ENCODE measurements at places on chromosomes 6 and 20. TPM values are rescaled to one million over a fixed set of nuclear protein-coding genes. Genes with fewer than 3 reads are reported as not detected.

Gene PPT2
- 31.1 TPM for total RNA-seq

GRCh38 chr20:53828088-53828681, 234.5 kb upstream of the ZNF217 start:
- peak overlapping the region; percentile 97 for H3K27ac ChIP-seq
- DNase-seq = peak; percentile 83
- peak overlapping the region; percentile 22 for H3K4me3 ChIP-seq
- H3K36me3 ChIP-seq = no peaks in the 10 kb centered on the region

- H3K36me3 ChIP-seq = no peaks in the 10 kb centered on the region
- no peak overlapping the region for H3K4me3 ChIP-seq
Observed at GRCh38 chr6:13678255-13678983, 33.2 kb downstream of the RANBP9 start.

GRCh38 chr6:150175586-150176151, 32.8 kb downstream of the PPP1R14C start:
- H3K4me3 ChIP-seq = no peak overlapping the region
- H3K4me1 ChIP-seq = no peaks in the 10 kb centered on the region
- DNase-seq = no peak
- no peaks in the 10 kb centered on the region for H3K36me3 ChIP-seq
- H3K27ac ChIP-seq = no peak overlapping the region
- H3K27me3 ChIP-seq = no peaks in the 10 kb centered on the region

DNA sequence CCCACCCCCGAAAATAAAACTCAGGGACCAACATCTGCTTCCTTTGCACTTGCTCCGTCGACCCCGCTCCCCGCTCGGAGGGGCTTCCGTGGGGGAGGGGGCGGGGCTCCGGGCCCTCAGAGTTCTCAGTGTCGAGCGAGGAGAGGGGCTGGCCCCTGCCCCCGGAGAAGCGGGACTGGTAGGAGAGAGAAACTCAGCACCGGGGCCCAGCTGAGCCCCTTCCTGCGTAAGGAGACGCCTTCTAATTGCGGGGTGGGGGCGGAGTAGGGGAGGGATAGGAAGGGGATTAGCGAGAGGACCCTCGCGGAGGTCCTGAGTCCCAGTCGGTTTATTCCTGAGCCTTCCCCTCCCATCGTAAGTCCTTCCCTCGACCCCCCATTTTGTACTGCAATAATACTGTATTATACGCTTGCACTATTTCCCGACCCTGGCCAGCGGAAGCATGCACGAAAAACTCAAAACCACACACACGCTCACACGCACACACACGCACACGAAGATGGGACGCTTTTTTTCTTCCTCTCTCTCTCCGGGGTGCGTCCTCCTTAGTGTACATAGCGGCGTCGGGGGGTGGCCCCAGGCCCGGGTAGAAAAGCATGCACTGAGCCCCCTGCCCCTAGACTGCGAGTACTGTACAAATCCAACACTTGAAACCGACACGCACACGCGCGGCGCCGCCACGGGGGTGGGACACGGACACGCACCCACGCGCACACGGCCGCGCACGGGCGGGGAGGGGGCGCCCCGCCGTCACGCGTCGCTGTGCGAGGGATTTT, 22.1 kb upstream of the SLC22A7 start:
- DNase-seq = no peak
- H3K36me3 ChIP-seq = no peaks in the 10 kb centered on the region

DNA sequence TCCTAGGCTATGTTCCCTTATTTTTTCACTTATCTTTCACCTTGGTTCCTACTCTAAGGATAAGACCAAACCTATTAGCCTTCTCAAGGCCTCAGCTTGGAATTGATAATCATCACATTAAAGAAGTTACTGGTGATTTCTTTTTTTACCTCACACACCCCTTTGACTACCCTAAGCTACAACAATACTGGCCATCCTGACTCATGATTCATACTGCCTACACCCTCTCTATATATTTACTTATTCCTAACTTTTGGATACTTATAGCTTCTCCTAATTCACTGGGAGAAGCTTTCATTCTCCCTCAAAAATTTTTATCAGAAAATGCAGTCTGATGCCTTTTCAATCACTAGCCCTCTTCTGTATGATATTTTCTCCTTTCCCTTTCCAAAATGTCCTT, 256.1 kb downstream of the TBX18 start:
- DNase-seq = no peak
- no peaks in the 10 kb centered on the region for H3K36me3 ChIP-seq
- H3K4me3 ChIP-seq = no peak overlapping the region

- H3K27ac ChIP-seq = no peak overlapping the region
- H3K27me3 ChIP-seq = no peaks in the 10 kb centered on the region
- no peak for DNase-seq
- H3K36me3 ChIP-seq = no peaks in the 10 kb centered on the region
- H3K4me3 ChIP-seq = no peak overlapping the region
Observed at GRCh38 chr20:820323-820953, 13.1 kb upstream of the FAM110A start.

Gene PLN
- total RNA-seq = 170 TPM

- no peaks in the 10 kb centered on the region for H3K4me1 ChIP-seq
- no peaks in the 10 kb centered on the region for H3K27me3 ChIP-seq
- no peak overlapping the region for H3K4me3 ChIP-seq
- no peak overlapping the region for H3K27ac ChIP-seq
- DNase-seq = no peak
Observed at GRCh38 chr6:20791944-20792343, 257.7 kb downstream of the CDKAL1 start.

- peak; percentile 83 for DNase-seq
- peak overlapping the region; percentile 64 for H3K27ac ChIP-seq
- H3K4me1 ChIP-seq = no peaks in the 10 kb centered on the region
- peak overlapping the region; percentile 23 for H3K4me3 ChIP-seq
- H3K36me3 ChIP-seq = no peaks in the 10 kb centered on the region
Observed at GRCh38 chr6:41428336-41428995, 93.1 kb downstream of the NCR2 start.

Gene ZC3H12D
- 0.40 TPM for total RNA-seq

DNA sequence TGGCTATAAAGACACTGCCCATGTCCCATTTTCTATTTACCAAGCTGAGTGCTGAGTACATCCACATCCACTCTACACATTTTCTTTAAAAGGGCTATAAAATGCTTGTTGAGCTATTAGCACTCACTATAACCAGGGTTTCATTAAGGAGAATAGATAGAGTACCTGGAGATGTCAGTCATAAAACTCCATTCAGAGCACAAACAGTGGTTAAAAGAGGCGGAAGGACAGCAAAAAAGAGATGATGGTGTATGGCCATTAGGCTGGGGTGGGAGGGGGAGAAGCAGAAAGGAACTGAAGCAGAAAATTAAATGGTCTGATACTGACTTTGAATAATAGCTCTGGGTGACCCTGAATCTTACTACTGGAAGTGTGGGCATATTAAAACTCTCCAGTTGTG, 609.9 kb upstream of the MAP3K7 start:
- no peaks in the 10 kb centered on the region for H3K4me1 ChIP-seq
- H3K27ac ChIP-seq = no peak overlapping the region
- no peaks in the 10 kb centered on the region for H3K27me3 ChIP-seq
- H3K36me3 ChIP-seq = no peaks in the 10 kb centered on the region
- no peak overlapping the region for H3K4me3 ChIP-seq
- no peak for DNase-seq

- no peak for DNase-seq
- H3K27me3 ChIP-seq = no peaks in the 10 kb centered on the region
- H3K4me1 ChIP-seq = no peaks in the 10 kb centered on the region
- no peaks in the 10 kb centered on the region for H3K36me3 ChIP-seq
- H3K4me3 ChIP-seq = no peak overlapping the region
Observed at GRCh38 chr6:34584694-34585093, 28.6 kb upstream of the SPDEF start.

GRCh38 chr6:16305246-16305725, 66.9 kb downstream of the GMPR start:
- no peak overlapping the region for H3K27ac ChIP-seq
- H3K36me3 ChIP-seq = no peaks in the 10 kb centered on the region
- no peak for DNase-seq
- H3K4me3 ChIP-seq = no peak overlapping the region
- no peaks in the 10 kb centered on the region for H3K27me3 ChIP-seq

GRCh38 chr6:169723200-169723909, 945 bp downstream of the PHF10 start:
- DNase-seq = peak; percentile 73
- no peaks in the 10 kb centered on the region for H3K27me3 ChIP-seq
- no peaks in the 10 kb centered on the region for H3K36me3 ChIP-seq
- no peaks in the 10 kb centered on the region for H3K4me1 ChIP-seq

DNA sequence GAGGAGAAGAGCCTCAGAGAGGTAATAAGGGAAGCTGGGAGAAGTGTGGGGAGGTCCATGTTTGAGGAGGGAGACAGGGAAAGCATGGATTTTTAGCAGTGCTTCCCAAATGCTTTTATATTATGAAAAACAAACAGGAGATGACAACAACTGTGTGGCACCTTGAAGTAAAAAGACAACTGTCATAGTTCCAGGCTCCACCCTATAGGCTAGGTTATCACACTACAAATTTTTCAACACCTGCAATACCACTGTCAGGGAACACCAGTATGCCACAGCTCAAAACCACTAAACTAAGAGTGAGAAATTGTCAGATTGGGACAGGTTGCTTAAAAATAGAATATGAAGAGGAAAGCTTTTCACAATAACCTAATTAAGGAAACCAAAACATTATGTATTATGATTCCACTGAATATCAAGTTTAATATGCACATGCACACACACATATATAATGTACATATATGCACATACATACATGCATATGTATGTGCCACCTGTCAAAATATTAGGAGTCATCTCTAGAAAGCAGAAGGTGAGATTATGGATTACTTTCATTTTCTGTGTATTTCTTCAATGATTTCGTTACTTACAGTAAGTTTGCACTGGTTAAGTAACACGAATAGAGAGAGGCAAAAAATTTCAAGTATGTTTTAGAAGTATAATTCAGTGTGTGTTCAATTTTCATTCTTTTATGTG, 261.2 kb downstream of the PTPRK start:
- H3K27ac ChIP-seq = no peak overlapping the region
- H3K4me3 ChIP-seq = no peak overlapping the region
- no peaks in the 10 kb centered on the region for H3K36me3 ChIP-seq

GRCh38 chr6:150876598-150876997, 11.1 kb downstream of the MTHFD1L start:
- H3K36me3 ChIP-seq = no peaks in the 10 kb centered on the region
- no peak for DNase-seq
- no peaks in the 10 kb centered on the region for H3K4me1 ChIP-seq
- no peaks in the 10 kb centered on the region for H3K27me3 ChIP-seq
- no peak overlapping the region for H3K4me3 ChIP-seq

Gene ANGPT4
- 8.8 TPM for total RNA-seq

GRCh38 chr6:167337675-167338449, 13.0 kb downstream of the TTLL2 start:
- H3K4me3 ChIP-seq = no peak overlapping the region
- H3K36me3 ChIP-seq = no peaks in the 10 kb centered on the region
- no peak overlapping the region for H3K27ac ChIP-seq
- DNase-seq = no peak
- H3K27me3 ChIP-seq = no peaks in the 10 kb centered on the region

DNA sequence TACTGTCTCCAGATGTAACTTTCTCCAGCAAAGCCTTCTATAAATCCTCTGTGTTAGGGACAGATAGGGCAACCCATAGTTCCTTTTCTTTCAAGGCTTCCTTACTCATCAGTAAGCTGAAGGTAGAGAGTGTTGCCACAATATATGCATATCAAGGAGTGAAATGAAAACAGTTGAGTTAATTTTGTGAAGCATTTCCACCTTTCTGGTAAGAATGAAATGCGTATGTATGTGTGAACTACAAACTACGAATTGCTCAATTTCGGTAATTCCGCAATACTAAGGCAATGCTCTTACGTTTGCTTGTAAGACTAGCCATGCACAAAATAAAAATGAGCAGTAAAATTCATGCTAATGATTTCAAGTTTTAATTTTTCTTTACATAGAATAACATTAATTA, 61.2 kb upstream of the HBS1L start:
- DNase-seq = no peak
- no peaks in the 10 kb centered on the region for H3K36me3 ChIP-seq
- H3K27me3 ChIP-seq = no peaks in the 10 kb centered on the region
- no peak overlapping the region for H3K4me3 ChIP-seq
- H3K4me1 ChIP-seq = no peaks in the 10 kb centered on the region

Gene HRH3
- total RNA-seq = not detected

GRCh38 chr6:157599191-157599590, 218.2 kb downstream of the ZDHHC14 start:
- peak; percentile 10 for DNase-seq
- peak overlapping the region; percentile 14 for H3K27ac ChIP-seq
- H3K36me3 ChIP-seq = no peaks in the 10 kb centered on the region
- no peaks in the 10 kb centered on the region for H3K27me3 ChIP-seq
- peaks cover 13% of the 10 kb centered on the region for H3K4me1 ChIP-seq

GRCh38 chr6:74605922-74606581, 599.8 kb downstream of the COL12A1 start:
- H3K4me3 ChIP-seq = no peak overlapping the region
- peak overlapping the region; percentile 53 for H3K27ac ChIP-seq
- no peak for DNase-seq
- H3K4me1 ChIP-seq = no peaks in the 10 kb centered on the region
- H3K36me3 ChIP-seq = no peaks in the 10 kb centered on the region

- no peaks in the 10 kb centered on the region for H3K4me1 ChIP-seq
- no peaks in the 10 kb centered on the region for H3K27me3 ChIP-seq
- H3K27ac ChIP-seq = peak overlapping the region; percentile 90
- peak overlapping the region; percentile 69 for H3K4me3 ChIP-seq
- no peaks in the 10 kb centered on the region for H3K36me3 ChIP-seq
- no peak for DNase-seq
Observed at GRCh38 chr20:20712004-20712473, 405 bp downstream of the RALGAPA2 start.

- H3K36me3 ChIP-seq = no peaks in the 10 kb centered on the region
- H3K4me1 ChIP-seq = peaks cover 11% of the 10 kb centered on the region
- H3K27me3 ChIP-seq = no peaks in the 10 kb centered on the region
- peak overlapping the region; percentile 79 for H3K27ac ChIP-seq
- no peak overlapping the region for H3K4me3 ChIP-seq
Observed at GRCh38 chr20:58908221-58908620, 55.7 kb downstream of the GNAS start.

DNA sequence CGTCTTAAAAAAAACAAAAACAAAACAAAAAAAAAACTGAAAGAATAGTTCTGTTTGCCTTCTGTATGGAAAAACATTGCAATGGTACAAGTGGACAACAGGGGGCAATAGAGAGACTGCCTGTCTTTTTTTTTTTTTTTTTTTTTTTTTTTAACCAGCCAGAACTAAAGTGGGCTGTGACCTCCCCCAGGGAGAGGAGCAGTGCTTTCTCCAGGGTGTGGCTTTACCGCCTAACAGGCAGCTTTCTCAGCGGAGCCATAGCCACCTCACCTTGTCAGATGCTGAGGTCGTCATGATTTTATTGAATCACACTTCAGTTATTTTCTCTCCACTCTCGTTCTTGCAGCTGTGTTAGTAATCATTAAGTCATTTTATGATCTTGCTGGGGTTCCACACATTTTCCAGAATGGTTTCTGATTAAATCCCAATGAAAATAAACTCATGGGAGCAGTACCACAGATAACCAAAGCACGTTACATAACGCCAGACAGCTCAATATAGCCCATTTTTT, 78.4 kb downstream of the GMPR start:
- H3K36me3 ChIP-seq = no peaks in the 10 kb centered on the region
- H3K27ac ChIP-seq = no peak overlapping the region
- H3K4me1 ChIP-seq = peaks cover 7% of the 10 kb centered on the region
- no peak for DNase-seq

- DNase-seq = peak; percentile 79
- peaks cover 14% of the 10 kb centered on the region for H3K4me1 ChIP-seq
- peaks cover 5% of the 10 kb centered on the region for H3K27me3 ChIP-seq
- peak overlapping the region; percentile 33 for H3K4me3 ChIP-seq
- no peak overlapping the region for H3K27ac ChIP-seq
Observed at GRCh38 chr20:35600993-35601973, 14.3 kb upstream of the SPAG4 start.

Gene LY6G6D
- not detected for total RNA-seq
